Cardiac atrium fibroblast (primary cell): ENCODE measurements at places on chromosomes 6 and 20. TPM values are rescaled to one million over a fixed set of nuclear protein-coding genes. Genes with fewer than 3 reads are reported as not detected.

Gene GPR63
- under 0.01 TPM in 1 of 2 replicates, not detected in the other for total RNA-seq

Gene PBOV1
- not detected in 2 replicates for total RNA-seq

Gene REM1
- 2.8 and 3.4 TPM in 2 replicates for total RNA-seq

Gene STK38
- total RNA-seq: 15.0 and 27.5 TPM in 2 replicates

Gene SPDEF
- not detected in 2 replicates for total RNA-seq

Gene LTB
- not detected in 2 replicates for total RNA-seq

Gene PARD6B
- 0.18 and 0.32 TPM in 2 replicates for total RNA-seq

Gene PCSK2
- not detected in 2 replicates for total RNA-seq

Gene GRM1
- not detected in 2 replicates for total RNA-seq

Gene ASIP
- total RNA-seq: not detected in 2 replicates

Gene TCF21
- total RNA-seq: 53.0 and 55.2 TPM in 2 replicates

Gene MYL9
- 97.7 and 116 TPM in 2 replicates for total RNA-seq

Gene NKX2-4
- total RNA-seq: not detected in 2 replicates

Gene CCN6
- total RNA-seq: 0.16 TPM in 1 of 2 replicates, not detected in the other

Gene CNPY3
- total RNA-seq: 24.3 and 26.7 TPM in 2 replicates

Gene HAO1
- total RNA-seq: not detected in 2 replicates
